Activated CD4-positive, alpha-beta T cell treated with anti-CD3 and anti-CD28 coated beads, Interleukin-2, amount 50 U/mL, for 48 hours (primary cell): ENCODE measurements at places on chromosomes 12 and 14.

GRCh38 chr14:104547998-104548700 is 31.4 kb upstream of the C14orf180 start:
- DNase-seq, result no peak

DNA sequence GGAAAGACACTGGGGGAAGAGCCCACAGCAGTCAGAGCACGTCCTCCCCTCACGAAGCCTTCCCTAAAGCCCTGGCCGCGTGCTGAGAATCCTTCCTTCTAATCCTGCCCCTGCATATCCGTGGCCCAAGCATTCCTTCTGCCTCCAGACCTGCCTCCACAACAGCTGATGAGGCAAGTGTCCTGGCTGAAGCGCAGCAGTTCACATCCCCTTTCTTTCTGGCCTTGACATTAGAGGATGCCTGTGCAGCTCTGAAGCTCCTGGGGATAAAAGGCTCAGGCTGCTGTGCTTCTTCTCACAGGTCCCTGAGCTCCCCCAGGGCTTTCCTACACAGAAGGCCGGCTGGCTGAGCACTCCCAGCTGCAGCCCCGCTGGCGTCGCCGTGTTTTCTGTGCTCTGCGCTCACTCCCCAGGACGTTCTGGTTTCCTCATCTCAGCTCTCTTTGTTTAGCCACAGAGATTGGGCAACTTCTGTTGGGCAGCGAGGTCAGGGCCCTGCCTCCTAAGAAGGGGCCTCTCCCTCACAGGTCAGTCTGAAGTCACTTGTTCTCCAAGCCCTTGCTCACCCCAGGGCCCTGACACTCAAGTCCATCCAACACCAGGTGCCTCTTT is 45.8 kb downstream of the NINJ2 start:
- DNase-seq, result no peak

GRCh38 chr12:9237286-9237685 is 29.1 kb upstream of the PZP start:
- no peak for DNase-seq

DNA sequence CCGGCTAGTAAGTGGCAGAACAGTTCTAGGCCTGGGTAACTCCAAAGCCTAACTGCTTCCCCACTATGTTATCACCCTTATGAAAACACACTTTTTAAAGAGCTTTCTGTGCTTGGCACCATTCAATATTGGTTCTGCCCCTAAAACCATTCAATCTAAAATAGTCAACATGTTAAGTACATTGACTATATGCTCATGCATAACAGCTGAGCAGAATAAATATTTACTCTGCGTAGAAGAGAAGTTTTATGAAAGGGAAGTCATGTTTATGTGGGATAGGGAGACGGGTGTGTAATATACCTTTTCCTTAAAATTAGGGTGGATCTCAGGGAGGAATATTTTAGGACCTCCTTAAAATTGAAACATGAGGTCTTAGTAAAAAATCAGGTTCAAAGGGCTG is 80.5 kb downstream of the SAMD4A start:
- DNase-seq, result no peak

GRCh38 chr14:97709552-97709951 is 912.4 kb downstream of the VRK1 start:
- no peak for DNase-seq

DNA sequence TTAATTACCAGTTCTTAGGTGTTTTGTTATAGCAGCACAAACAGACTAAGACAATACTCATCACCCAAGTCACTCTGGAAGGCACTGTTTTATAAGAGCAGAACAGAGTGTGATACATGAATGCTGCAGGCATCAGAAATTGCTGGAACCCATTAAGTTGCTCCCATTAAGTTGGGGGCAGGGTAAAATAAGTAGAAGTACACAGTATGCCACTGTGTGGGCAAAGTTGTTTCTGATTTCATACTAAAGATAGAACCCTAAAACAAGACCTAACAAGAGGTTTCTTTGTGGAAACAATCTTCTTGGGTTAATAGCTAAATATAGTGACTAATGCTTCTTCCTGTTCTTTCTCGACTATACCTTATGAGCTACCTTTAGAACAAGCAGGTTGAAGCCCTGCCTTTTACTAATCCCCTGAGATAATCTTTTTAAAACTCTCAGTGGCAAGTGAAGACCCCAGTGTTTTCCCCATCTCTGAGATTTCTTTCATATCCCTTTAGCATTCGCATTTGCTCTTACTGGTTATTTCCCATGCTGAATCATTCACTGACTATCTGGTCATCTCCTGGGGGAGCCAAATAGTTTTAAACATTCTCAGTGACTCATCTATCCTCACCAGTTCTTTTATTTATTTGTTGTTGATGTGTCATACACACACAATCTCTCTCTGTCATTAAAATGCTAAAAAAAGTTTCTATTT is 52.3 kb downstream of the SOCS2 start:
- no peak for DNase-seq

DNA sequence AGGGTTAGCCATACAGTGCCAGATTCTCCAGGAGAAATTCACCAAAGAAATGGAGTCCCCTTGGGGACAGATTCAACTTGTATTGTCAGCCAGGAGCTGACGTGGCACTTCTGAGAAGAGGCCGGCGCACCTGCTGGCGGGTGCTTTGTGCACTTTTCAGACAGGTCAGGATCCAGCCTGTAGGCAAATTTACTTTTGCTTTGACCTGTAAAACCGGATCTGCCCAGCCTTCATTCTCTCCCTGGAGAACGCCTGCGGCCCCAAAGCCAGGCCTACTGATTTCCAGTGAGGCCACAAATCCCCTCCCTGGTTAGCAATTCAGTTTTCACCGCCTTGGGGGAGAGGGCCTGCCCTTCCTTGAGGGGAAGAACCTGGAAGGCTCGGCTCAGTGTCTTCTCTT is 17.4 kb downstream of the P2RX4 start:
- no peak for DNase-seq

- no peak for DNase-seq
These were observed 86.9 kb downstream of the TPH2 start for GRCh38 chr12:72025524-72025923.
